ENCODE measurements at places on chromosomes 2 and 18.

GRCh38 chr2:86223927-86224560 is 24.8 kb downstream of the MRPL35 start:
- DNase-seq = no peak

- DNase-seq = no peak
These were observed 20.4 kb downstream of the LYPD6B start for GRCh38 chr2:149058936-149059335.

GRCh38 chr2:168849610-168850009 is 40.6 kb downstream of the SPC25 start:
- no peak for DNase-seq

DNA sequence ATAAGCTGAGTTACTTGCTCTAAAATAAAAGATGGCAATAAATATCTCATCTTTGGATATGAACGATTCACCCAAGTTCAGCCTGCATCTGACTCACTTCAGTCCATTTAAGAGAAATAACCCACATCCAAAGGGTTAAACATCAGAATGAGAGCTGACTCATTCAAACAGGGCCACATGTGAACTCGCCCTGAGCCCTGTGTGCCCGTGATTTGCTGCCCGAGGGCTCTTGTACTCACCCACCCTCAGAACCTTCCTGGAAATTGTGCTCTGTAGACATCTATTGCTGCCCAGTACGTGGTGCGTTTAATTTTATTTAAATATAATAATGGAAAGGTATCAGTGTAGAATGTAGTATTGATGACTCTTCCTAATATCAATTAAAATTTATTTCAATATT is 66.9 kb upstream of the RBM44 start:
- no peak for DNase-seq

DNA sequence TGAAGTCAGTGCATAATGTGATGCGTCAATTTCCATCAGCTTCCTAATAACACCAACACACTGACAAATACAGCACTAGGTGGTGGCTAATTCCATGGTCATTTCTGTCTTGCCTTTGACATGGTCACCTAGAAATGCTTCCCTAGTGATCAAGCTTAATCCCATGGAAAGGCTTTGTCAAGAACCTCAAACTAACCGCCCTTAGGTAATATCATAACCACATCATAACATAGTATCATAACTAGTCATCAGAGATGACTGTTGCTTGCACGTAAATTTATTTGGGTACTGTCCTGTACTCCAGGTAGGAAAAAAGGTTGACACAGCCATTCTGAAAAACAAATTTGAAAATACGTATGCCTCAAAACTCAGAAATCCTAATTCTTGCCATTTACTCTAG is 471.8 kb downstream of the IRS1 start:
- no peak for DNase-seq

GRCh38 chr18:67651438-67651837 is 134.9 kb upstream of the DSEL start:
- no peak for DNase-seq

DNA sequence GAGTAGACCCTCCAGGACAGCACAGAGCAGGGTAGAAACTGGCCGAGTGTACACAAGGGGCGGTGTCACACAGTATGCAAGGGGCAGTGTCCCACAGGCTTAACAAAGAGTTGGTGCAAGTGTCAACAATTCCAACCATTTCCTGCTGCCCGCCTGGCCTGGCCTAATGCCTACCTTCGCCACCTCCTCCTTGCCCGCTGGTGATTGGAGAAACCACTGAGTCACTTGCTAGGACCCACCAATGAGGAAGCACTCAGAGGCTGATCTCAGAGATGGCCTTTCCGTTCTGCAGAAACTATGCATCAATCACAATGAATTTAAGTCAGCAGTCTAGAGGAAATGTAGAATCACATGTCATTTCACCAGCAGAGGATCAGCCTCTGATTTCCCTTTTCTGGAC is 263.3 kb upstream of the PKDCC start:
- DNase-seq = no peak

- no peak for DNase-seq
These were observed 2.6 kb upstream of the THUMPD2 start for GRCh38 chr2:39781697-39782096.

DNA sequence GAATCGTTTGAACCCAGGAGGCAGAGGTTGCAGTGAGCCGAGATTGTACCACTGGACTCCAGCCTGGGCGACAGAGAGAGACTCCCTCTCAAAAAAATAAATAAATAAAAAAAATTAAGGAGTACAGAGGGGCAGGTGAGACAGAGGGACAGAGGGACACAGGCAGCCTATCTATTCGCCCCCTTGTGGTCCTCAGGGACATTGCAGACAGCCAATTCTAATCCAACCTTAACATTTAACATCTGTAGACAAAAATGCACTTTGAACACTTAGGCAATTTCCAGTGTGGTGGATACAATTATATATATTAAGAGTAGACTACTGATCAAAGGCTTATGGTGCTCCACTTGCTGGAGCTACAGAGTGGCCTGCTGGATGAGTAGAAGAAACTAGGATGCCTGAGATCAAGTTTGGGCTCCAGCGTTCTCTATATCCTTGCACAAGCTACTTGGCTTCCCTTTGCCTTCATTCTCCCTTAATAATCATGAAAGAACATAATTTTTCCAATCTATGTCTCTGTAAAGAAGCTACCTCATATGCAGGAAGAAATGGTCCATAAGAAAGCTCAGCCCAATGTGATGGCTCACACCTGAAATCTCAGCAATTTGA is 8.2 kb upstream of the SMARCAL1 start:
- DNase-seq = no peak

- DNase-seq = no peak
These were observed 364.8 kb upstream of the GALNT5 start for GRCh38 chr2:156892467-156893281.

DNA sequence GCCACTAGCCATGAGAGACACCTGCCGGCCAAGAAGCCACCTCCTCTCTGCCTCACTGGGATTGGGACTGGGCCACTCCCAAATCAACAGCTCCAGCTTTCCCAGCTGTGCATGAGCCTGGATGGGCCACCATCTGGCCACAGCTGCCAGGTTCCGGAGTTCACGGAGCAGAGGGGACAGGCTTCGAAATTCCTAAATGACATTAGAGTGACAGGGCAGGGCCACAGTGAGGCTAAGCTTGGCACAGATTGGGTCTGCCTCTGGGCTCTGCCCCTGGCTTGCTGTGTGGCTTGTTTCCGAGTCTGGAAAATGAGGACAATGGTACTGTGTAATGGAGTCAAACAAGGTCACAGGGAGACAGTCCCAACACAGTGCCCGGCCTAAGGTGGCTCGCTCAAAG is 6.5 kb downstream of the DIPK1C start:
- no peak for DNase-seq

- peak; percentile 40 for DNase-seq
These were observed 96.8 kb downstream of the STPG4 start for GRCh38 chr2:47058003-47058931.

DNA sequence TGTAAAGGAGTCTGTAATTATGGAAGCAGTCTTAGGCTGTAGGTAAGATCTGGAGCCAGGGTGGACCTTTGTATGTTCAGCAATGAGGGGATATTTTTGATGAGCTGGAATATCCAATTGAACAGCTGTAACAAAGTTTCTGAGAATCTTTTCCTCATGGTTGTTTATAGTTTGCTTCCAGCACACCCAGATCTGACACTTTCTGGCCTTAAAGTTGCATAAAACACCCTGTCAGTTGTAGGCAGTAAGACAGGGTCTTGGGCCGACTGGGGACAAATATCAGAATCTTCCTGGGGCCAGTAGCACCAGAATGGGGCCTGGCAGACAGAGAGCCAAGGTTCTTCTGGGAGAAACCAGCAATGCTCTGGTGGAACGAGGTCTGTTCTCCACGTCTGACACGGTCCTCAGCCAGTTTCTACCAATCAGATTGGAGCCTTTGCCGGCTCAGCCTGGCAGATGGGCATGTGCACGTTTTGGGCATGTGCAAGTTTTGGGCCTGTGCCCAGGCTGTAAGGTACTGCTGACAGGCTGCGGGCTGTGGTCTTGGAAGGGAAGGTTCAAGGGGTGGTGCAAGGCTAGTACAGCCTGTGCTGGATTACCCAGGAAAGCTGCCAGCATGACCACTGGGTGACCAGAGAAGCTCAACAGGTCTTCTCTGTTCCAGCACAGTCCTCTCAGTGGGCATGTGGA is 89.8 kb downstream of the PRKCE start:
- DNase-seq = no peak

DNA sequence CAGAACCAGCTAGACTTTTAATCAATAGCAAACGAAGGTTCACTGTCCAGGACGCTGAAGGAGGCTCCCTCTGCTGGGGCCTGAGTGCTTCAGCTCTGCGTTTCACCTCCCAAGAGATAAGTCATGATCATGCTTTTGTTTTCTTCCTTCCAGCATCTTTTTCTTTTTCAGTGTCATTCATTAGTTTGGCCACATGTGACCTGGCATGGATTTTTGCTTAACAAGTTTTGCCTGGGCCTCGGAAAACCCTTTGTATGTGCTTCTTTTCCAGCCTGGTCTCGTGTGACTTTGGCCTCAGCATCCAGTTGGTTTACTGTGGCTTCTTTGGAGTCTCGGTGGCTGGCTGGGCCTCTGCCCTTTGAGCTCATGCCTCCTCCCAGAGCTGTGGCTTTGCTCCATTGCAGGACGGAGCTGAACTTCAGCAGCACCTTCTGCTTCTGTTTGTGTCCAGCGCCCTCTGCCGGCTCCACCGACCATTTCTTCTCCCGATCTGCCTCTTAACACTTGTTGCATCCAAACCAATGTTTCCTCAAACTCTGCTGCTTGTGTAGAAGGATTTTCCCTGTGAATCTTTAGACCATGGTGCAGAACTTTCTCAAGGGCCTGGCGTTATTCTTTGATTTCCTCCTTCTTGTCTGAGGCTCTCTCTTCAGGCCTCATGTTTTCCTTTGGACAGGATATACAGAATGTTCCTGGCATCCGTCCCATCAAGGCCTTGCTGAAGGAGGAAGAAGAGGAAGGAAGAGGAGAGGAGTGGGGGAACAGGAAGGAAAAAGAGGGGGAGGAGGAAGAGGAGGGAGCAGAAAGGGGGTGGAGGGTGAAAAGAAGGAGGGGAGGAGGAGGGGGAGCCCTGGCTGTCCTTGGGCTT is 23.6 kb upstream of the HES6 start:
- no peak for DNase-seq

GRCh38 chr2:168149150-168149974 is 98.0 kb downstream of the STK39 start:
- DNase-seq = no peak

GRCh38 chr18:77366067-77366719 is 116.5 kb downstream of the GALR1 start:
- no peak for DNase-seq

DNA sequence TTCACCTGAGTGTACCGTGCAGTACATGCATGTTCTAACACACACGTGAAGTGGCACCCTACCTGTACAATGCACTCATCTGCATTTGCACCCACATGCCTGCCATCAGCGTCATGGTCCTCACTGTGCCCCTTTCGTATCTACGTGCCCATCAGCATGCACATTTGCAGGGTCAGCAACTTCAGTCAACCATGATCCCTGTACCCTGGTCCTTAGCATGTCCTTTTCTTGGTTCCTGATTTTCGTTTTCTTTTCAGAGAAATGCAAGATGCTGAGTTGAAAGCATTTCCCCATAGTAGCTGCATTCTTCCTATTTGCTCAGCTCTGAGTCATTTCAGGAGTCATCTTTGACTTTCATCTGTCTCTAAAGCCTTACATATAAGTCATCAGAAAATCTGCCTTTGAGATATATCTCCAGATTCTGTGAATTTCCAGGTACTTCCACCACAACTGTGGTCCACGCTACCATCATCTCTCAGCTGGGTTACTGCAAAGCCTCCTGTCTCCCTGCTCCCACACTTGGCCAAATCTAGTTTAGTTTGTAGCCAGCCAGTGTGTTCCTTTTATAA is 14.7 kb upstream of the PUM2 start:
- DNase-seq = no peak

DNA sequence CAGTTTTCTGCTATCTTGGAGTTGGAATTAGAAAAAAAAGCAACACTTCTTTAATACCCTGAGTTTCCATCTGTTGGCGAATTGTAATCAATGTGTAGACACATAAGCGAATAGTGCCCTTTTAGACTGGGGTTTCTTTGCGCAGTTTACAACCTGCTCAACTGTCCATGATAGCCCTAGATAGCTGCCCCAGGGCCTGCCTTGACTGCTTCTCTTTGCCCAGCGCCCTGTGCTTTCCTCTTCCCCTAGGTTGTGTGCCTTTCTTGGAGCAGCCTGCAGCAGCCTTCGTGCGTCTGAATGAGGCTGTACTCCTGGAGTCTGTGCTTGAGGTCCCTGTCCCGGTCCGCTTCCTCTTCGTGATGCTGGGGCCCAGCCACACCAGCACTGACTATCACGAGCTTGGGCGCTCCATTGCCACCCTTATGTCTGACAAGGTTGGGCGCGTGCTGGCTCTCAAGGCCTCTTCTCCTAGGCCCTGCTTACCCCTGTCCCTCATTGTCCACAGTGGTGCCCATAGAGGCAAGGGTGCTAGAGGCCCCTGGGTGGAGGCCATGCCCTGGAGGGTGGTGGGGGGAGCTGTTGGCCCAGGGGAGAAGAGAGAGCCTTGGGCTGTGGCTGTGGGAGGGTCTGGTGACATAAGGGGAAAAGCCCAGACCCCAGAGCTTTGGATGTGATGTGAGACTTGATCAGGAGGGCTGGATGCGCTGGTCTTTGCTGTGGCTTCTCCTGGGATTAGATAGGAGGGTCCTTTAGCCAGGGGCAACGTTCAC is 6.9 kb downstream of the SLC4A3 start:
- DNase-seq = no peak

DNA sequence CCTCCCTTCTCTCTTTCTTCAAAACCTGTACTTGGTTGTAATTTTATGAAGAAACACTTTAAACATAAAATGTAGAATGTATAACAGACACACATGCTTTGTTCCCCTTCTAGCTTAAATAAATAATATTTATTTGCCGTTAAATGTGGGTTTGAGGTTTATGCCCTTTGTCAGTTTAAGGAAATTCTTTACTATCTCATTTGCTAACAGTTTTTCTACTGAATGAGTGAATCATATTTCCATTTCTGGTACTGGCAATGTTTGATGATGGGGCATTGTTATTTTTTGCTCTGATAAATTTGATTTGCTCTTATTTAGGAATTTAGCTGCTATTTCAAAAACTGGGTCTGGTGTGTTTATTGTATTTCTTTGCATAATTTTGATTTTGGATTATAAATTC is 555.6 kb downstream of the CCDC85A start:
- no peak for DNase-seq

DNA sequence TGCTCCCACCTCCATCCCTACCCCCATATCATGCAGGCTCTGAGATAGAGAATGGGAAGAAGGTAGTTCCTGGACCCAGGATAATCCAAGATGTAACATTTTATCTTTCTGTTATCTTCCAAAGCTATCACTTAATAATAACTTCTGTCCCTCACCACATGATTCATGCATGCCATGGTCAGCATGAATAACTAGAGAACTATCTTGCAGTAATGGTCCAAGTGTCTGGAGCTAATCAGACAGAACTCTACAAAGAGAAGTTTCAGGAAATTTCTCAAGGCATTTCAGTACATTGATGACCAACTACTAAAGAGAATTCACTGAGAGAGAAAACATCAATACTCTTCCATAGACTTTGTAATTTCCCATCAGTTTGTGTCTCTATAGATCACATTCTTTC is 1469.7 kb upstream of the PIK3C3 start:
- DNase-seq = no peak
